Activated naive CD4-positive, alpha-beta T cell treated with anti-CD3 and anti-CD28 coated beads, Interleukin-2, amount 50 U/mL, for 16 hours (primary cell): ENCODE measurements at places on chromosomes 5 and 9.

DNA sequence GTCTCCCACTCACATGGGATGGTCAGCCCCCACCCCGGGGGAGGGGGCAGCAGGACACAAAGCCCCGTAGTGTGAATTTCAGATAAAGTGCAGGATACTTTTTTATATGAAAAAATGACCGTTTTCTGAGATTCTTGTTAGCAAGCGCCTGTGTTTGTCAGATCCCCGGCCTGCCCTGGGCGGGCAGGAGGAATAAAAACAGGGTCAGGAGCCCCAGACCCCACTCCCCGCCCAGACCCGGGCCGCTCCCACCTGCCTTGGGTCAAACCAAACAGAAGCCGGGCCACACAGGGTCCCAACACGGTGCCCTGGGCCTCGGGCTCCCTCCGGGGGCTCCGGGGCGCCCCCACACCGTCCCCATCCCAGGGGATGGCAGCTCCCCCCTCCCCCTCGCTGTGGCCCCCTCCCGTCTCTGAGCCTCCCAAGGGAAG is 13.5 kb upstream of the NRARP start:
- no peak for DNase-seq

DNA sequence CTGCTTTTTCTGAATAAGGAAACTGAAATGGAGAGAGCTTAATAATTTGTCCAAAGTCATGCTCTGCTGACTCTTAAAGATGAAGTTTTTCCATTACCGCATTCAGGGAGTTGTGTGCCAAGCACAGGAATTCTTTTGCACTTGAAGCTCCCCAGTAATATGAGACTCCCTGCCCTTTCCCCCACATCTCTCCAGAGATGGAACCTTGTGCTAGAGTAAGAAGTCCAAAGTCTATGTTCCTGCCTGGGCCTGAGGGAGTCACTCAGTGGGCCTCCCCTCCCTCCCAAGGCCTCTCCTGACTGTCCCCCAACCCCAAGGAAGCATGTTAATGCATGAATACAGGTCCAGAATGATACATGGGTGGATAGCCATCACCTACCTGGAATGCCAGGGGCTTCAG is 173.3 kb upstream of the SEMA6A start:
- DNase-seq, result no peak

DNA sequence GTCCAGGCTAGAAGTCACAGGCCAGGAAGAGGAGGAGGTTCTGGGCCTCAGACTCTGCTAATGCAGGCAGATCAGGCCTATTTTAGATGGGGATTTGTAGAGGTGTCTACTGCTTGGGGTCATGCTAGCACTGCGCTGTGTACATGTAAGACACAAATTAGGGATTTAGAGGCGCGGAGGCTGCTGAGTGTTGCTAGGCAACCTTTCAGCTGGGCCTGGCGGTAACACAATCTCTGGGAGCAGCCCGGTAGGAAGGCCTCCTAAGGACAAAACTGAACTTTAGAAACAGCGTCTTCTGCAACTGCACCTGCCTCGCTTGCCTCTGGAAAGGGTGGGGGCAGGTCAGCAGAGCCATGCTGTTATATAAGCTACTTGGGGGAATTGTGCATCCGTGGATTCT is 147.9 kb downstream of the MACROH2A1 start:
- no peak for DNase-seq

DNA sequence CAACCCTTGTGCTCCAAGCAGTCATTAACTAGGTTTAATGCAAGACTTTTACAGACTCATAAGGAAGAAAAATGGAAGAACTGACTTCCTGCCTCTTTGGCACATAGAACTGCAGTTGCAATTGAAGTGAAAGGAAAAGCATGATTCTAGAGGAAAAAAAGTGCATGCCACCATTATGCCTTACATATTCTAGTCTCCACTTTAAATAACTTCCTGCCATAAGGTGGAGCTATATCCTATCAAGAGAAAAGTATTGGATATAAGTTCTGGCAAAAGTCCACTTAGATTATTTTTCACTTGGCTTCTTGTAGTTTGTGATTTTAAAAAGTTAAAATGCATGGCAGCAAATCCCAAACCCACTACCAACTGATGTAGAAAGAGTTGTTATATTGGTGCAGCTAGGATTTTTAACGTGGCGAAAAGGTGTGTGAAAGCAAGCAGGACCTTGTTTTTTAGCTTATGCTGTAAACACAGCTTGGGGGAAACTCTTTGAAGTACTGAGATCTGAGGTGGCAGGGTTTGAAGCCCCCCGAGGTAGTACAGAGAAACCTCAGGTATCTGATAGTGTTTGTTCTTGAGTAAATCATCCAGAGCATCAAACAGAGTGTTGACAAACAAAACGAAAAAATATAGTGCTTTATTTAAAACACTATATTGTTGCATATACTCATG is 117.9 kb downstream of the ANXA1 start:
- no peak for DNase-seq

GRCh38 chr5:135323701-135324132 is 75.3 kb downstream of the MACROH2A1 start:
- DNase-seq, result no peak

- DNase-seq, result no peak
Observed at GRCh38 chr5:38420691-38421390, 135.6 kb downstream of the LIFR start.

DNA sequence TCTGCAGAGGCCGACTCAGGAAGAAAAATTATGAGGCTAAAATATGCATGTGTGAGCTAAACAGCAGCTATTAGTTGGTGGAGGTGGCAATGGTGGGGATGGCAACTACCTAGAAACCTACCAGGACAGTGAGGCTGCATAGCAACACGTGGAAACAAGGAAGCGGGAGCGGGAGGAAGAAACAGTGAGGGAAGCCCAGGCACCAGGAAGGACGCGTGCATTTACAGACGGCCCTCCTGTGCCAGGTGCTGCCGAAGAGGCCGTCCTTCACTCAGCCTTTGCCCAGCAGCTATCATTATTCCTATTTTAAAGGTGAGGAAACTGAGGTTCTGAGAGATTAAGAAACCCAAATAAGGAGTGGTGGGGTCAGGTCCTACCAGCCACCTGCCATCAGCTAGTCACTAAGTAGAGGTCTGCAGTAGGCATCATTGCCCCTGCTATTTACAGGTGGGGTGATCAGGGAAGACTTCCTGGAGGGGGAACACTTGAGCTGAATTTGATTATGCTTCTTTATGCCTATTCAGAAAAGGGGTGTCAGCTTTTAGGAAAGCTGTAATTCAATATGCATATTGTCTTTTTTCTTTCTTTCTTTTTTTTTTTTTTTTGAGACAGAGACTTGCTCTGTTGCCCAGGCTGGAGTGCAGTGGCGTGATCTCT is 125.3 kb downstream of the CRB2 start:
- no peak for DNase-seq

GRCh38 chr9:13575558-13575957 is 296.1 kb upstream of the MPDZ start:
- DNase-seq, result no peak

GRCh38 chr5:106408141-106408540 is 1262.6 kb downstream of the EFNA5 start:
- no peak for DNase-seq

- DNase-seq, result no peak
Observed at GRCh38 chr5:163432544-163432943, 4.9 kb upstream of the CCNG1 start.
